H9 (cell line): ENCODE measurements at places on chromosomes 12 and 14. TPM values are rescaled to one million over a fixed set of nuclear protein-coding genes. Genes with fewer than 3 reads are reported as not detected.

DNA sequence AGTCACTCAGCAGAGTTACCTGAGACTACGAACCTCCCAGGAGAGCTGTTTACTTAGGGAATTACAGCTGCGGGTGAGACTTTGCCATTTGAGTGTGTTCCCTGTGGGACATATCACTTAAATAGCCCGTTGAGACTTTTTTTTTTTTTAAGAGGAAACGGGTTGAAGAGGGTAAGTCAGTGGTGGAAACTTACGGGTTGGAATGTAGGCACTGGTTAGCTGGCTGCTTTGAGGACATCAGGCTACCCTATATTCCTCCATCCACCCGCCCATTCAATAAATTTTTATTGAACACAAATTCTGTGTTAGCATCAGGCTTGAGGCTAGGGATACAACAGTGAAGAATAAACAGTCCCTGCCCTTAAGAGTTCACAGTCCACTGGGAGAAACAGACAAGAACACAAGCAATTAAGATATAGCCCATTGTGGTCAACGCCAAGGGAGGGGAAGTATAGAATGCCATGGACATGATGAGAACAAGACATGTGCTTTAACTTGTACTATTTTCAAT, 88.1 kb upstream of the CPSF6 start:
- H3K36me3 ChIP-seq = no peaks in the 10 kb centered on the region
- no peak overlapping the region for H3K27ac ChIP-seq
- no peaks in the 10 kb centered on the region for H3K27me3 ChIP-seq
- no peaks in the 10 kb centered on the region for H3K4me1 ChIP-seq

GRCh38 chr14:37596790-37597472, 1.5 kb downstream of the TTC6 start:
- H3K4me1 ChIP-seq = no peaks in the 10 kb centered on the region
- H3K36me3 ChIP-seq = no peaks in the 10 kb centered on the region; the same call in 1 of the 3 replicates
- H3K27ac ChIP-seq = no peak overlapping the region
- DNase-seq = no peak
- H3K27me3 ChIP-seq = peaks cover 87% of the 10 kb centered on the region
- no peak overlapping the region for H3K4me3 ChIP-seq

GRCh38 chr12:114090211-114090610, 124.1 kb upstream of the RBM19 start:
- no peaks in the 10 kb centered on the region for H3K36me3 ChIP-seq
- no peak overlapping the region for H3K4me3 ChIP-seq
- H3K27me3 ChIP-seq = no peaks in the 10 kb centered on the region
- H3K4me1 ChIP-seq = no peaks in the 10 kb centered on the region
- no peak overlapping the region for H3K27ac ChIP-seq

- no peaks in the 10 kb centered on the region for H3K36me3 ChIP-seq
- H3K4me1 ChIP-seq = no peaks in the 10 kb centered on the region
Observed at GRCh38 chr12:109770104-109770860, 56.7 kb downstream of the FAM222A start.

- DNase-seq = no peak
- H3K27ac ChIP-seq = no peak overlapping the region
- H3K36me3 ChIP-seq = no peaks in the 10 kb centered on the region
- H3K27me3 ChIP-seq = no peaks in the 10 kb centered on the region
Observed at GRCh38 chr14:39230416-39231035, 3.2 kb upstream of the MIA2 start.

- no peak overlapping the region for H3K27ac ChIP-seq
- no peaks in the 10 kb centered on the region for H3K4me1 ChIP-seq
- no peak for DNase-seq
Observed at GRCh38 chr12:118336123-118336522, 36.6 kb downstream of the TAOK3 start.

GRCh38 chr12:1184402-1184801, 193.4 kb downstream of the ERC1 start:
- H3K4me3 ChIP-seq = no peak overlapping the region
- H3K4me1 ChIP-seq = no peaks in the 10 kb centered on the region
- H3K36me3 ChIP-seq = peaks cover 41% of the 10 kb centered on the region
- no peaks in the 10 kb centered on the region for H3K27me3 ChIP-seq
- H3K27ac ChIP-seq = no peak overlapping the region
- DNase-seq = no peak

- no peaks in the 10 kb centered on the region for H3K4me1 ChIP-seq
- no peak overlapping the region for H3K27ac ChIP-seq
- H3K4me3 ChIP-seq = no peak overlapping the region
Observed at GRCh38 chr14:94037954-94038353, 11.8 kb downstream of the OTUB2 start.

DNA sequence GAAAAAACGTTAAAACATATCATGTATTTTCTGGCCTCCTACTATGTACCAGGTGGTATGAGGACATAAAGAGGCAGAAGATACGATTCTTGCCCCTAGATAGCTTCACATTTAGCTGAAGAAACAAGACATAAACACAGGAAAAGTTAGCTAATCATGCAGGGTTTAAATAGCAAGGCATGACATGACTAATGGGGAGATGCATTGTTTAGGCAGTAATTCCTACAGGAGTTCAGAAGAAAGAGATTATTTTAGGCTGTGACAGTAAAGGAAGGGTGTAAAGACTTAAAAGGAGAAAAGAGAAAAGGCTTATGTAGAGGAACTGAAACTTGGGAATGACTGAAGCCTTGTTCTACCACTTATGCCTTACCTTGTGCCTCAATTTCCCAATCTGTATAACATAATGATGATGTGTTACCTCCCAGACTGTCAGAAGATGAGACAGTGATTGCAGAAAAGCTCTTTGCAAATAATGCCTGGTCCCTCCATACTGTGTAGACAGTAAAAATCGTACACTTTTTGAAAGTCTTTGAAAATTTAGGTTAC, 44.4 kb downstream of the PRKCH start:
- H3K36me3 ChIP-seq = no peaks in the 10 kb centered on the region
- H3K27ac ChIP-seq = no peak overlapping the region
- no peak for DNase-seq
- H3K27me3 ChIP-seq = no peaks in the 10 kb centered on the region
- peaks cover 3% of the 10 kb centered on the region; the same call in 1 of the 2 replicates for H3K4me1 ChIP-seq

DNA sequence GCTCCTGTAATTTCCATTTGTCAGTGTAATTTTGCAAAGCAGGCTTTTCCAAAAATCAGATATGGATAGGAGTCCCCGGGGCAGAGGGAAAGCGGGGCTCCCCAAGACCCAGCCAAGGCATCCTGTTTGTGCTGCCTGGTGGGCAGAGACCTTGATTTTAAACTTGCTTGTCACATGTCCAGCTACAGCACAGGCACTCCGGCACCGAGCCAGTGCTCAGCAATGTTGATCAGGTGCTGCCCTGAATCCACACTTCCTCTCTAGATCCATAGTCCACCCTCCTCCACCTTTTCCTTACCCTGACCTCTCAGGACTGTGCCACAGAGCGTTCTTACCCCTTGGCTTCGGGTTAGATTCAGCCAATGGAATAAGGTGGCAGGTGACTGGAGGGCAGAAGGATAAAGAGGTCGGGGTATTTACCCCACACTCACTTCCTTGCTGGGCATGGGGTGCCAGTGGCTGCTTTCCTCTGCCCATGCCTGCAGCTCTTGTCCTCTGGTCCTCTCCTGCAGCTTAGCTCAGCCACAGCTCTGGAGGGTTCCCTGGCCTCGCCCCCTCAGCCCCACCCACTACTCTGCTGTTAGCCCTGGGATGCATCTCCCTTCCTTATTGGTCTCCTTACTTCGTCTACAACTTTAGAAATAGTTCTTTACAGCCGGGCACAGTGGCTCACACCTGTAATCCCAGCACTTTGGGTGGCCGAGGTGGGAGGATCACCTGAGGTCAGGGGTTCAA, 80.1 kb downstream of the IRF2BPL start:
- H3K27ac ChIP-seq = peak overlapping the region; percentile 36
- H3K4me1 ChIP-seq = peaks cover 2% of the 10 kb centered on the region; the same call in 1 of the 2 replicates
- 0 out of 3 replicates have a peak, but pooled peaks cover 1% of the 10 kb centered on the region for H3K36me3 ChIP-seq
- no peak for DNase-seq

GRCh38 chr14:93745603-93746273, 42.5 kb downstream of the PRIMA1 start:
- no peaks in the 10 kb centered on the region for H3K36me3 ChIP-seq
- no peaks in the 10 kb centered on the region for H3K4me1 ChIP-seq
- DNase-seq = no peak
- H3K27ac ChIP-seq = no peak overlapping the region
- no peaks in the 10 kb centered on the region for H3K27me3 ChIP-seq

- H3K36me3 ChIP-seq = no peaks in the 10 kb centered on the region
- H3K4me1 ChIP-seq = peaks cover 5% of the 10 kb centered on the region; the same call in 1 of the 2 replicates
- H3K27ac ChIP-seq = no peak overlapping the region
- no peaks in the 10 kb centered on the region for H3K27me3 ChIP-seq
- no peak for DNase-seq
Observed at GRCh38 chr14:56143025-56143424, 24.8 kb downstream of the PELI2 start.

DNA sequence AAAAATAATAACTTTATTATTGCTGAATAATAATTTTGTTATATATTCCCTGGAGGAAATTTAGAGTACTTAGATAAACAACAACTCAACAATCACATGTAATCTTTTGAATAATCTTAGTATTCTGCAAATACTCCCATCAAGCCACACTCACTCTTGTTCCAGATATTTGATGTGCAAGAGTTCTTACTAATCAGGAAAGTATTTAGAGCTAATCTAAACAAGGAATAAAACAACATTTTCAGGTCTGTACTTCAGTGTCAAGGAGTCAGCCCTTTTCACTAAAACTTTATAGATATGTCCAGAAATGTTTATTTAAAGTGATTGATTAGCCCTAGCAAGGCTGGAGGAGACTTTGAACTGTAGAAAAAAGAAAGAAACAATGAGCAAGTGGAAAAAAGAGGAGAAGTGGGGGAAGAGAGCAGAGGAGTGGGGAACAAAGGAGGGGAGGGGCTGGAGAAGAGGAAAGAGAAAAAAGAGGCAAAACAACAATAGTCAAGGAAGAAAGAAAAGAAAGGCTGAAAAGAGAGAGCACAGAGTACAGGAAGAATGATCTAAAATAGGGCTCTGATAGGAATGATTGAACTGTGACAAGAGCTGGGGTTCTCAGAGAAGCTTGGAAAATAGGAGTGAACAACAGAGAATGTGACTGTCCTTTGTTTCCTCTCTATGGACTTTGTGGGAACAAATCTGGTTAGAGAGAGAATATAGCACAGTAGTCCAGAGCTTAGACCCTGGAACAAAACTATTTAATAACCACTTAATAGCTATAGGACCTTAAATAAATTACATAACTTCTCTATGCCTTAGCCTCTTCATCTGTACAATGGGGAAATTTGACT, 238.7 kb downstream of the AKAP6 start:
- no peak for DNase-seq
- no peak overlapping the region for H3K27ac ChIP-seq
- no peaks in the 10 kb centered on the region for H3K4me1 ChIP-seq
- no peaks in the 10 kb centered on the region for H3K36me3 ChIP-seq
- H3K27me3 ChIP-seq = no peaks in the 10 kb centered on the region
- H3K4me3 ChIP-seq = no peak overlapping the region

DNA sequence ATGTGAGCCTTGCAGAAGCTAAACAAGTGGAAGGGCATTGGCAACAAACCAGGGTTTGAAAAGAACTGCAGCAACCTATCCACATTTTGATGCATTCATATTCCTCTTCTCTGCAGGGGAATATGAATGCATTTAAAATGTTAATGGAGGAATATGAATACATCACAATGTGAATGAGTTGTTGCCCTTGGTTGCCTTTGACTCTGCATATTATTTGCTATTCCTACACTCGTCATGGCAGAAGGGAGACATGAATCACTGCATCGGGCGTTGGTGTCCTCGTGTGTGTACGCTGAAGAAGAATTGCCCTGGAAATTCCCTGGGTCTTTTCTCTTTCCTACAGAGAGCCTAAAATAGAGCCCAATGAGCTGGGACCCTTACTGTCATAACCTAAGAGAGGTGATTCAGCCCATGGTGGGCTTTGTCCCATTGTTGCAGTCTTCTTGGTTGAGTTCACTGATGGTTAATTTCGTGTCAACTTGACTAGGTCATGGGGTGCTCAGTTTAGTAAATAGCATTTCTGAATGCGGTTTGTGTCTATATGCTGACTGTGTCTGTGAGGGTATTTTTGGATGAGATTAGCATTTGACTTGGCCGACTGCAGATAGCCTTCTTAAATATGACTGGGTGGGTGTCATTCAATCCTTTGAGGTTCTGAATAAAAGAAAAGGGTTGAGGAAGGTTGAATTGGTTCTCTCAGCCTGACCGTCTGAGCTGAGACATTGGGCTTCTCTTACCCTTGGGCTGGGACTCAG, 1422.9 kb upstream of the TMEM132C start:
- no peak overlapping the region for H3K27ac ChIP-seq
- no peaks in the 10 kb centered on the region for H3K27me3 ChIP-seq
- peaks cover 2% of the 10 kb centered on the region; the same call in 1 of the 2 replicates for H3K4me1 ChIP-seq
- no peak for DNase-seq
- no peak overlapping the region for H3K4me3 ChIP-seq

Gene RPGRIP1
- total RNA-seq = 0.07 and 0.59 TPM in 2 replicates

Gene CACNA1C
- 0.81 and 1.1 TPM in 2 replicates for total RNA-seq

Gene ARPC3
- 184 and 188 TPM in 2 replicates for total RNA-seq
